ENCODE measurements at places on chromosomes 1 and 21. TPM values are rescaled to one million over a fixed set of nuclear protein-coding genes. Genes with fewer than 3 reads are reported as not detected.

GRCh38 chr1:88124614-88125013 lies 559.5 kb upstream of the PKN2 start:
- H3K4me1 ChIP-seq, result no peaks in the 10 kb centered on the region
- H3K27ac ChIP-seq, result no peak overlapping the region
- DNase-seq, result no peak

GRCh38 chr1:182303778-182304177 lies 87.8 kb downstream of the GLUL start:
- DNase-seq, result no peak
- H3K27me3 ChIP-seq, result no peaks in the 10 kb centered on the region

The SLC44A5 gene
- 7.8 TPM for polyA plus RNA-seq

- DNase-seq, result peak; percentile 35
- H3K4me3 ChIP-seq, result no peak overlapping the region
- peak overlapping the region; percentile 30 for H3K27ac ChIP-seq
- no peaks in the 10 kb centered on the region for H3K4me1 ChIP-seq
- H3K27me3 ChIP-seq, result no peaks in the 10 kb centered on the region
These were observed 83.8 kb downstream of the SCMH1 start for GRCh38 chr1:41158147-41158875.

DNA sequence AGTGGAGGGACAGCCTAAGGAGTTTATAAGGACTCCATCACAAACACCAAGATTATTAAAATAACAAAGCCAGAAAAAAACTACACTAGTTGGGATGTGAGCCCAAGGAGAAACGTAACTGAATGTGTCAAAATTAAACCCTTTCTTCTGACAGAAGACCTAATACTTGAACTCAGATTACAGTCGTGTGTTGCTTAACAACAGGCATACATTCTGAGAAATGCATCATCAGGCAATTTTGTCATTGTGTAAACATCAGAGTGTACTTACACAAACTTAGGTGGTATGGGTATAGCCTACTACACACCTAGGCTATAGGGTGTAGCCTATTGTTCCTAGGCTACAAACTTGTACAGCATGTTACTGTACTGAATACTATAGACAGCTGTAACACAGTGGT lies 23.4 kb downstream of the DSTYK start:
- peaks cover 13% of the 10 kb centered on the region for H3K4me1 ChIP-seq
- DNase-seq, result no peak
- no peak overlapping the region for H3K27ac ChIP-seq

DNA sequence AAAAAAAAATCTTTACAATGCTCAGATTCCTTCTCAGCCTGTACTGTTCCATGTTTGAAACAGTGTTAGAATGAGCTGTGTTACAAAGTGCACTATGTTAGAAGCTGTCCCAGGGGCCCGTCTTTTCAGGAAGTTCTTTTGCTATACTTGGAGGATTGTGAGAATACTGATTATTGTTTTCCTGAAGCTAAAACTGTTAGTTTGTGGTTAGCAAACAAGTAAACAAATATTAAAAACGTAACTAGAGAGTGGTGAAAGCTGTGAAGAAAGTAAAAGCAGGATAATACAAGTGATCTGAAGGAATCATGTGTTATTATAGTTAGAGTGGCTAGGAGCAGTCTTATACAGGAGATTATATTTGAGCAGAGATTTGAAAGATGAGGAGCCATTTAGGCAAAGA lies 35.6 kb downstream of the CAMSAP2 start:
- no peaks in the 10 kb centered on the region for H3K27me3 ChIP-seq
- H3K36me3 ChIP-seq, result peaks cover 32% of the 10 kb centered on the region
- no peak overlapping the region for H3K4me3 ChIP-seq
- H3K4me1 ChIP-seq, result peaks cover 4% of the 10 kb centered on the region

- H3K4me1 ChIP-seq, result peaks cover 13% of the 10 kb centered on the region
- no peaks in the 10 kb centered on the region for H3K36me3 ChIP-seq
- no peak overlapping the region for H3K4me3 ChIP-seq
These were observed 207.7 kb upstream of the CAMK1G start for GRCh38 chr1:209375671-209376365.

The IGSF5 gene
- 0.08 TPM for polyA plus RNA-seq

DNA sequence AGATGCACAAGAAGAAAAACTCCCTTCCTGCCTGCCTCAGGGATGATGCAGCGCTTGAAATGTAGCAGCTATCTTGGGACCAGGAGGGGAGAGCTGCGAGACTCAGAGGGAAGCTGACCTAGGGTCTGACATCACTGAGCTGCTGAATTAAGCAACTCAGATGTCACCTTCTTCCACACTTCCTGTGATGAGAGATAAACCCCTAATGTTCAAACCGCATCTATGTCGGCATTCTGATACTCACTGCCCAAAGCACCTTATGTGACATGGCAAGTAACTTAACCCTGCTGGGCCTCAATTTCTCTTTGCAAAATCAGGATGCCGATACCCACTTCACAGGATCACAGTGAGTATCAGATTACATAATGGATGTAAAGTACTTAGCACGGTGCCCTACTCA lies 9.1 kb upstream of the AK2 start:
- no peaks in the 10 kb centered on the region for H3K4me1 ChIP-seq
- no peak overlapping the region for H3K27ac ChIP-seq
- DNase-seq, result no peak
- H3K4me3 ChIP-seq, result no peak overlapping the region
- H3K36me3 ChIP-seq, result no peaks in the 10 kb centered on the region

GRCh38 chr1:167369175-167369574 lies 148.5 kb downstream of the POU2F1 start:
- no peak for DNase-seq
- no peaks in the 10 kb centered on the region for H3K27me3 ChIP-seq
- H3K27ac ChIP-seq, result no peak overlapping the region
- no peak overlapping the region for H3K4me3 ChIP-seq

- DNase-seq, result no peak
- H3K36me3 ChIP-seq, result no peaks in the 10 kb centered on the region
- no peaks in the 10 kb centered on the region for H3K27me3 ChIP-seq
- peaks cover 13% of the 10 kb centered on the region for H3K4me1 ChIP-seq
- no peak overlapping the region for H3K4me3 ChIP-seq
These were observed 82.4 kb upstream of the VAMP3 start for GRCh38 chr1:7688659-7689058.

- DNase-seq, result peak; percentile 97
- H3K4me3 ChIP-seq, result peak within 1 kb of the TSS; percentile 82
- no peaks in the 10 kb centered on the region for H3K27me3 ChIP-seq
- peak within 1 kb of the TSS; percentile 72 for H3K27ac ChIP-seq
- peaks cover 15% of the 10 kb centered on the region for H3K4me1 ChIP-seq
- H3K36me3 ChIP-seq, result peaks cover 33% of the 10 kb centered on the region
These were observed at the start of the genes MED8 and SZT2 for GRCh38 chr1:43389326-43390313. Gene MED8, minus strand, starts transcription at chr1:43389800. Its CDS starts 36 bp downstream, at chr1:43389764. Gene SZT2, plus strand, starts transcription at chr1:43389899. Its CDS starts 70 bp downstream, at chr1:43389969.

GRCh38 chr1:159854116-159854692 lies 8.3 kb downstream of the VSIG8 start:
- H3K4me3 ChIP-seq, result peak overlapping the region; percentile 49
- no peaks in the 10 kb centered on the region for H3K36me3 ChIP-seq
- H3K4me1 ChIP-seq, result peaks cover 6% of the 10 kb centered on the region
- DNase-seq, result peak; percentile 72

- H3K4me1 ChIP-seq, result peaks cover 4% of the 10 kb centered on the region
- no peak overlapping the region for H3K27ac ChIP-seq
These were observed 16.2 kb downstream of the RIIAD1 start for GRCh38 chr1:151737479-151737878.

DNA sequence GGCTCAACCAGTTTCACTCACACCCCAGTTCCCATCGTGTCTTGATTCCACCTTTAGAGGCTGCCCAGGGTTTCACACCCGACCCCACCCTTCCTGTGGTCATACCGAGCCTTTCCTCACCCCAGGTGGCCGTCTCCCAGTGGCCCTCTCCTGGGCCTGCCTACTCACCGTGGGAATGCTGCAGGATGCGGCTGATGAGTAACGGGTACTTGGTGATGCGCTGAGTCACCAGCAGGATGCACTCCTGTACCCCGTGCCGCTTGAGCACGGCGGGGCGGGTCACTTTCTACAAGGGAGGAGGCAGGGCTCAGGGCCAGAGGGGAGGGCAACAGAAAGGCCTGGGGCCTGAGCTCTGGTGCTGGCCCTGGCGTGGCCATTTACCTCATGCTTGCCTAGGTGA lies 16.4 kb downstream of the ARHGEF2 start:
- H3K36me3 ChIP-seq, result peaks cover 60% of the 10 kb centered on the region
- H3K27ac ChIP-seq, result no peak overlapping the region
- no peak for DNase-seq
- no peaks in the 10 kb centered on the region for H3K27me3 ChIP-seq

GRCh38 chr1:167328816-167329483 lies 108.3 kb downstream of the POU2F1 start:
- DNase-seq, result no peak
- no peak overlapping the region for H3K4me3 ChIP-seq
- peaks cover 3% of the 10 kb centered on the region for H3K4me1 ChIP-seq
- H3K36me3 ChIP-seq, result peaks cover 4% of the 10 kb centered on the region

GRCh38 chr1:247295274-247295684 lies 36.4 kb downstream of the ZNF496 start:
- H3K27ac ChIP-seq, result no peak overlapping the region
- H3K4me1 ChIP-seq, result no peaks in the 10 kb centered on the region
- H3K4me3 ChIP-seq, result no peak overlapping the region
- H3K27me3 ChIP-seq, result no peaks in the 10 kb centered on the region
- H3K36me3 ChIP-seq, result peaks cover 10% of the 10 kb centered on the region
- no peak for DNase-seq

DNA sequence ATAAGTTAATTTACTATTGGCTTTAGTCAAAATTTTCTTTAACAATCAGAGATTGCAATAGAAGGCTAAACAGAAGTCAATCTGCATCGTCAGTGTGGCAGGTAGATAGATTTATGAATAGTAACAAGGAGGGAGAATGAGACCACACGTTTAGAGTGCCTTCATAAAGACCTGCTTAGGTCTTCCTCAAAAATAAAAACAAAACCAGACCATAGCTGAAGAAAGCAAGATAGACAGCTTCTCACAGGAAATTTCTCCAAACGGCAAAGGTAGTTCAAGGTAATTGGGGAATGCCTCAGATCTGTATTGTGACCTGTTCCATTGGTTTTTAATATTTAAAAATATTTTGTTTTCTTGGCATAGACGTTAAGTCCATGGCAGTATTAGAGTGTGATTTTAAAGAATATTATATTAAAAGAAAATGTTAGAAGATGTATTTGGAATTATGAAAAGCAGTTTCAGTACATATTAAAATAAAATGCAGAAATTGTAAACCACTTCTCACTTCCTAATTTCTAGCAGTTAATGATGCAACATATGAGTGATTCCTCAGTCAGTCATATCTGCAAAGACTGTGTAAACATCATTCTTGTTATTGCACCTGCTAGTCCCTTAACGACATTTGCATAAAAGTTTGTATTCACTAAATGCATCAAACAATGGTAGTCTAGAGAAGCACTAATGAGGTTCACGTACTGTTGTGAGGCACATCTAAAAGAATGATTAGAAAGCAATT lies 278.0 kb downstream of the HLX start:
- no peak overlapping the region for H3K27ac ChIP-seq
- no peaks in the 10 kb centered on the region for H3K27me3 ChIP-seq

The CD247 gene
- polyA plus RNA-seq, result not detected

The GFI1 gene
- 0.19 TPM for polyA plus RNA-seq

GRCh38 chr21:42187976-42188653 lies 30.8 kb upstream of the ABCG1 start:
- H3K36me3 ChIP-seq, result no peaks in the 10 kb centered on the region
- H3K4me1 ChIP-seq, result no peaks in the 10 kb centered on the region
- no peak overlapping the region for H3K27ac ChIP-seq
- no peak overlapping the region for H3K4me3 ChIP-seq
- H3K27me3 ChIP-seq, result no peaks in the 10 kb centered on the region
- DNase-seq, result no peak

GRCh38 chr1:236829085-236829484 lies 34.0 kb downstream of the MTR start:
- peaks cover 40% of the 10 kb centered on the region for H3K36me3 ChIP-seq
- no peak for DNase-seq
- no peak overlapping the region for H3K27ac ChIP-seq
- no peaks in the 10 kb centered on the region for H3K27me3 ChIP-seq
- H3K4me3 ChIP-seq, result no peak overlapping the region

DNA sequence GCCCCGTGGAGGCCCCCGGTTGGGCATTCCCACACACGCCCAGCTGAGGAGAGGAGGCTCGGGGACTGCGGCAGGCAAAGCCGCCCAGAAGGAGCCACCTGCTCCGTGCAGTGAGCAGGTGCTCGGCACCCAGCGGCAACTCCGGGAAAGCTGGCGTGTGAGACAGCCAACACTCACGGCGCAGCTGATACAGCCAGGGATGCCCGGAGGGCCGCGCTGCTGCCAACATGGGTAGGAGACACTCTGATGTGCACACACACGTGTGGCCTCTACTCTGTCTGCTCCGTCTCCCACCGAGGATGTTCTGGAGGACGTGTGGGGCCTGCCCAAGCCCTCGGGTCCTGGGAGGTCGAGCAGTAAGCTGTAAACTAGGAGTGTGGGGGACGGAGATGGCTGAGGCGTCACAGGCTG lies 12.9 kb downstream of the MORN1 start:
- no peaks in the 10 kb centered on the region for H3K27me3 ChIP-seq
- H3K27ac ChIP-seq, result no peak overlapping the region
- DNase-seq, result no peak
- no peaks in the 10 kb centered on the region for H3K36me3 ChIP-seq

Data from SK-N-SH (cell line).